Activated CD4-positive, alpha-beta T cell treated with anti-CD3 and anti-CD28 coated beads, Interleukin-2, amount 50 U/mL, for 16 hours (primary cell): ENCODE measurements at places on chromosomes 11 and 22.
A peak's percentile ranks its signal among the peaks of the same experiment; 100 is the strongest.

DNA sequence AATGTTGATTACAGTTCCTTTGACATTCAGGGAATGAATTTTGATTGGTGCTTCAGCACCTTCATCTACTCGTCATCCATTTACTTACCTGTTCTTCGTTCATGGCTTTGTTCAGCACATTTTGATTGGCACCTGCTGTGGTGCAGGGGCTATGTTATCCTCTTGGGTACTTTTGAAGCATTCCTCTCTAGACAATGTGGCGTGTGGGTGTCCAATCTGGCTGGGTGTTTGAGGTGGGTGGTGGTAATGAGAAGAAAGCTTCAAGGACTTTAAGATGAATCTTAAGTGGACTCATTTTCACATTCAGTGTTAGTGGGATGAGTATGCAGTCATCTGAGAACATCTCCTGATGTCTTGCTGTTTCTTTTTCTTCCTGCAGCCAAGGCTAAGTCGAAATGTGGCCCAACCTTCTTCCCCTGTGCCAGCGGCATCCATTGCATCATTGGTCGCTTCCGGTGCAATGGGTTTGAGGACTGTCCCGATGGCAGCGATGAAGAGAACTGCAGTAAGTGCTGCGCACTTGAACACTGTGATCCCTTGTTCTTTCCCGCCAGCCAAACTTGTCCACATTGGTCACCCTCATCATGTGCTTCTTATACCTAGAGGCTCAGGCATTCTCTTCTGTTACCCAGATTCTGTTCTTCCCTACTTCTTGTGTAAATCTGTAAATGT is 137.5 kb downstream of the LDLRAD3 start:
- DNase-seq = no peak

DNA sequence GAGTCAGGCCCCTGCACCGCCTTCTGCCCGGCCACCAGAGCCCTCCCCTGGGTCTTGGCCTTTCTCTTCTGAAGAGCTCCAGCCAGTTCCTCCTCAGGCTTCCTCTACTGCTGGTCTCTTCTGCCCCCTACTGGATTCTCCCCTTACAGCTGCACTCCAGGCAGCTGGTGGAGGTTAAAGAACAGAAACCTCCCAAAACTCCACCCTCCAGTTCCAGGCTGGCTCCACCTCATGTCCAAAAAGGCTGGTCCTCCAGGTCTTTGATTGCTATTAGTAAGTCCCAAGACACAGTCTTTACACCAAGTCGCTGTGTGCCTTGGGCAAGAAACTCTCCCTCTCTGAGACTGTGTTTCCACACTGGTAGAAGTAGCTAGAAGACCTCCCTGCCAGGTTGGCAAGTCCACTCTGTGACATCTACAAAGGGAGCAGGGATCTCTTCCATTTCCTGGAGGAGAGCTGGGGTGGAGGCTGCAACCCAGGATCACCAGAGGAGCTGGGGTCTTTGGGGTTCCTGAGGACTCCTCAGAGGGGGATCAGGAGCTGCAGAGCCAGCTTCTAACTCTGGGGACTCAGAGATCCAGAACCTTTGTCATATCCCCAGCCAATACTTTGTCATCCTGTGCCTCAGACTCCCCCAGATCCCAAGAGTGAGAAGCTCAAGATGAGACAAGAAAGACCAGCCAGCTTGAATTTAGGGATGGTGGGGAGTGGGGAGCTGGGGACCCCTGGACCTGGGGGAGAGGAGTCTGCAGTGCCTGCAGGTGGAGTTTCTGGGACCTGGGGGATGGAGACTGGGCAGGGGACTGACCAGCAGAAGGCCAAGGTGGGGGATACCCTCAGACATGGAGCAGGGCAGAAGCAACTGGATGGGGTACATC is 3.4 kb upstream of the IGLL5 start:
- peak; percentile 78 for DNase-seq

DNA sequence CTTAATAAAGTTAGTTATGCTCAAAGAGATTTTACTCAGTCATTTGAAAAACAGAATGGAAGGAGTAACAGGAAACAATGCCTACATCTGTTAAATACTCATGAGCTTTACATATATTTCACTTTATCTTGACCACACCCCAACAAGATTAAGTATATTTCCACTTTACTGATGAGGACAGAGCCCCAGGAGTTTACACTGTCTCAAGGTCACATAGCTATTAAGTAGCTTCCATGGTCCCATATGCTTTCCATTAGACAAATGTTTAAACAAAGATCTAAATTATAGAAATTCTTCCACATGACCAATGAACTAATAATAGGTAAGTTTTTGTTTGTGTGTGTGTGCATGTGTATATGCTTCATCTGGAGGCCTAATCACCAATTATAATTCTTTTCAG is 30.2 kb downstream of the MRTFA start:
- no peak for DNase-seq

DNA sequence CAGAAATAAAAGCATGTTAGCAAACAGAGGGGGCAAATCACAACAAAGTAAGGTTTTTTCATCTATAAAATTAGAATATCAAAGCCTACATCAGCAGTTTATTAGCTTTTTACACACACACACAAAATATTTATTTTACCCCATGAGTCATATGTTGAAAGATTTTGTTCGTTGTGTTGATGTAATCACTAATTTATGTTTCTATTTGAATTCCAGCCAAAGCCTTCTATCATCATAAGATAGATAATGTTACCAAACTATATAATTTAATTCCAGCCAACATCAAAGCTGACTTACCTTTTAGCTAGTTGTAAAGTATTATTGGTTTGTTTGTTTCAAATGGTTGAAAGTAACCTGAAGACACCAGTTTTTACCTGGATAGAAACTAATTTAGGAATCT is 458.0 kb upstream of the ARHGAP42 start:
- no peak for DNase-seq

GRCh38 chr11:35550374-35551036 is 25.1 kb upstream of the PAMR1 start:
- no peak for DNase-seq

DNA sequence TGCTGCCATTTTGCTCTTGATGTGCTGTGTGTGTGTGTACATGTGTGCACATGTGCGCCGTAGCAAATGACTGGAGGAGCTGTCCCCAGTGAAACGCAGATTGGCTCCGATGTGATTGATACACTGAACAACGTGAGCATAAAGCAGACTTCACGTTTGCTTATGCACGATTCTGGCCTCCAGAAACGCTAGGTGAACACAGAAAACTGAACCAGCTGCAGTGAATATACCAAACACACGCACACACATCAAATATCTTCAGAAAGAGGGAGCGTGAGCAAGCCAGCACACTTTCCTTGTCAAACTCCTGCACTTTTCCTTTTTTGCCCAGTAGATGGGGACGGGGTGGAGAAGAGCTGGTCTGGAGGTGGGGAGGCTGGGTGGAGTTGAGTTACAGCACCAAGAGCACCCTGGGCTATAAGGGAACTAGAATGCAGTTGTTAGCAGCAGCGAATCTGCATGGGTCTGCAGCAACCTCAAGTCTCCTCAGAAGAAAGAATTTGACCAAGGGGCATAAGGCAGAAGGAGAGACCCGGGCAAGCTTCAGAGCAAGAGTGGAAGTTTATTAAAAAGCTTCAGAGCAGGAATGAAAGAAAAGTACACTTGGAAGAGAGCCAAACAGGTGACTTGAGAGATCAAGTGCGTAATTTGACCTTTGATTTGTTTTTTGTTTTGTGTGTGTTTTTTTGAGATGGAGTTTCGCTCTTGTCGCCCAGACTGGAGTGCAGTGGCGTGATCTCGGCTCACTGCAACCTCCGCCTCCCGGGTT is 77.8 kb upstream of the CADM1 start:
- DNase-seq = no peak

DNA sequence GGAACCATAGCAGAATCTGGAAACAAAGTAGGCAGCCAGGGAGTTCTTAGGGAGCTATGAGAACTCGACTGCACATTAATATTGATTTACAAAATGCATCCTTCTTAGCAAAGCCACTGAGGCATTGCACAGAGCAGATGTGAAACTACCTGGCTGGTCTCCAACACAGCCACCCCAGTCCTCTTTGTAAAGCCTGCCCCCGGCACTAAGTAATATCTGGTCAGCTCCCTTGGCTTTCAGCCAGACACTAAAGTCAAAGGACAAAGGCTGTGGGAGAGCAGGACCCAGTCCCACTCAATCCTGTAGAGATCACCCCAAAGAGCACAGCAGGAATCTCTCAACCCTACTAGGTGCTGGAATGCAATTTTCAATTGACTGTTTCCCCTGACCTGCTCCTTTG is 12.8 kb downstream of the XRRA1 start:
- DNase-seq = no peak

DNA sequence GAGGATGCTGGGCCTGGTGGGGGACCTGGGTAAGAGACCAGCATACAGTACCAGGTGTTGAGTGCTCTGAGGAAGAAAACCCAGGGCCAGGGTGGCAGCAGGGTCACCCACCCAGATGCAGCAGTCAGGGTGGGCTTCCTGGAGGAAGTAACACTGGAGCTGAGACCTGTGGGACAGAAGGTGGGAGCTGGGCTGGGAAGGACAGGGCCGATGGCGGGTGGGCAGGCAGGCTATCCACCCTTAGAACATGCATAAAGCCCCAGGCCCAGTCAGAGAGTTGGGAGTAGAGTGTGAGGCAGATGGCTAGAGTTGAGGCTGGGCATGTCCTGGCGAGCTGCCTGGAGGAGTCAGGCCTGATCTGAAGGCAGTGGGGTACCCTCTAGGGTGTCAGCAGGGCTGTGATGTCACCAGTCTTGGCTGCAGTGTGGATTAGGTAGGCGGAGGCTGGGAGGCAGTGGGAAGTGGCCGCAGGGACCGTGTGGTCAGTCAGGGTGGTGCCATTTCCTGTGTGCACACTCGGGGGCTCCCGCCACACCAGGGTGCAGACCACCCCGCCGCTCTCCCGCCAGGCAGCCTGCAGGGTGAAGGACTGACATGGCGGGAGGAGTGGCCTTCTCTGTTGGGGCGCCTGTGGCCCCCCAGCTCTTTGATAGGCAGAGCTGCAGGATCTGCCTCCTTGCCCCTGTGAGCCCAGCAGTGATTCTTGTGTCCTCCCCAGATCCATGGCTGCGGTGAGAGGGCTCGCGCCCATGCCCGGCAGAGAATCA is 35.3 kb downstream of the IGHMBP2 start:
- no peak for DNase-seq
